HFF-Myc (cell line): ENCODE measurements at places on chromosomes 2 and 18.

DNA sequence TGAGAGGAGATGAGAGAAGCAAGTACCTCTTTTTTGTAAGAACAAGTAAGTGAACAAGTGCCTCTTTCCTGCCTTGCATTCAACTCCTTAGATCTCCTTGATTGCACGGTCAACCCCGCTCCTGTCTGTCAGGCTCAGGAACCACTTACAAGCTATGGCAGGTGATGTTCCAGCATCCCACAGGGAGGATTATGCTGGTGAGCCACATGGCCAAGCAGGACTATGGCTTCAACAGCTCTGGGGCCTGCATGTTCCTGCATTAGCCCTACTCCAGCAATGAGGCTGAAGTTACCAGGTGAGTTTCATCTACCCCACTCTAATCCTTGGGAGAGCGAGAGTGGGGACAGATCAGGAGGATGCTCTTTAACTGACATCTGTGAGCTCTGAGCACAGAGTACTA is 29.5 kb downstream of the TTC32 start:
- no peak for DNase-seq

DNA sequence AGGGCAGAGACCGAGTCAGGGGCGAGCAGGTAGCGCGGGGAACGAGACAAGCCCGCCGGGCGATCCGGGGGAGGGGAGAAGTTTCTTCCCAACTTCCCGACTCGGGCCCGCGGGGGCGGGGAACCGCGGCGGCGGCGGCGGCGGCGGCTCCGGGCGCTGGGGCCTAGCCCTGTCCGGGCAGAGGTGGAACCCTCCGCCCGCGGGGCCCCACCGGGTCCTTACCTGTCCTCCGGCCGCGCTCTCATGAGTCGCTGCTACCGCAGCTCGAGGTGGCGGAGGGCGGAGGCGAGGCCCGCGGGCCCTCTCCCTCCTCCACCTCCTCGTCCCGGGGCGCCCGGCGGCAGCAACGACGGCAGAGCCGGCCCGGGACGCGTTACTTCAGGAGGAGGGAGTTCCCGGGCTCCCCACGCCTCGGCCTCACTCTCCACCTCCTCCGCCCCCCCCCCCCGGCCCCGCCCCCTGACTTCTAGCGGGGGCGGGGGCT is at the start of gene YES1:
Gene YES1, minus strand, starts transcription at position 351 of the 484 bp plus-strand sequence. CDS start 55,415 bp downstream, outside the sequence.
- DNase-seq = no peak

- DNase-seq = no peak
Measured at GRCh38 chr2:138779406-138779780, 797 bp downstream of the NXPH2 start.

DNA sequence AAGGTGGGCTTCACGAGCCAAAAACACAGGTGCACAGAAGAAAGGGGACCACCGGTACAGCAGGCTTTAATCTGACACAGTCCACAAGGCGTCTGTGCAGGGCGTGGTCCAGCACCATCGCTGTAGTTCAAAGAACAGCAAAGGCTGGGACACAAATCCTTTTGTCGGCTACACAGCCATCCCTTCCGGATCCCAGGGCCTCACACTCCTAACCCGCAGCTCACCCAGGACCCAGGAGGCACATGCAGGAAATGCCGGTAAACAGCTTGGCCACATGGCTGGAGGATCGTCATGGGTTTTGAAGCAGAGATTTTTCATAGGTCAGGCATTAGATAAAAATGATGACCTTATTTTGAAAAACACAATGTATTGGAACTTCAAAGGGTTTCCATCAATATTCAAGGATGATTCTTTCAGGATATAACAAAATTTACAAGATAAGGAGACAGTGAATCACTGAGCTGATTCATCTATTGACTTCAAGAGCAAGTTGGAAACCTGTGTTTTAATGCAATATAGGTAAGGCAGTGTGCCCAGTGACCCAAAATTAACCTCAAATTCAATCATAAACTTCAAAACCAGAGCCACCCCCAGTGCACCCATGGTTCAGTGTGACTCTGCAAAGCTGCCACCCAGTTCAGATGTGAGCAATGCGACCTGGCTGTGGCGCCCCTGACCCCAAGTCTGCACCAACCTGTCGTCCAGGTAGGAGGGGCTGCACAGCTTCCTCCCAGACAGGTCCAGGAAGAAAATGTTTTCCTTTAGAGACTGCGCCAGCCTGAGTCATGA is 74.4 kb downstream of the TMEM18 start:
- DNase-seq = no peak

- DNase-seq = no peak
Measured at GRCh38 chr2:10911291-10912075, at the start of gene KCNF1. Gene KCNF1, plus strand, starts transcription at chr2:10911934. Its CDS starts 493 bp downstream, at chr2:10912427.
